ENCODE measurements at places on chromosomes 11 and 22.

DNA sequence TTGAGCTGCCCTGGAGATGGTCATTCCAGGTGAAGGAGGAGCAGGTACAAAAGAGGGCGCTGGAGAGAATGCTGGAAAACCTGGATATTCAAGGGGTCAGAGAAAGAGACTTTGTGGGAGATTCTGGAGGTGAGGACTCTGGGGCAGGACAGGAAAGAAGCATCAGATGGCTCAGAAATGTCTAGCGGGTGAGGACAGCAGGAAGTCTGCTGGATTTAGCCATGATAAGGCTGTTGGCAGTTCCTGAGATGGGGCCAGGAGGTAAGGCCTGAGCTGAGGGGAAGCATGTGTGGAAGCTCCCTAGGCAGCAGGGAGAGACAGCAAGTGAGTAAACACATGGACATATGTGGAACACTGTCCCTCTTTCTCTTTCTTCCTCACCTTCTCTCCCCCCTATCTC lies 1.5 kb downstream of the UPB1 start:
- no peak for DNase-seq

DNA sequence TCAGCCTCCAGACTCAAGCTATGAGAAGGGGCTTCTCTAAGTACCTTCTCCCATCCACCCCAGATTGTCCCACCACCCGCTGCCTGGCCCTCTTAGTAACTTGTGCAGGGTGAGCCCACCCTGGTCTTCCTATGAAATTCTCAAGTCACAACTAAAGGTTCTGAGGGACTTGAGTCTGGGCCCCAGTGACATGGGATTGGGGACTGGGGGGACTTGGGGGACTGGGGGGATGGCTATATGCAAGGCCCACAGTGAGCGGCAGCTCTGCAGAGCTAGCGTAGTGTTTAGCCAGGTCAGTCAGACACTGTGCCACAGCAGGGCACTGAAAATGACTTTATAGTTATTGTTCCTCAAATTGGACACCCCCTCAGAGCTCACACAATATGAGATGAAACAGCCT lies 622.3 kb upstream of the CADM1 start:
- DNase-seq = no peak

DNA sequence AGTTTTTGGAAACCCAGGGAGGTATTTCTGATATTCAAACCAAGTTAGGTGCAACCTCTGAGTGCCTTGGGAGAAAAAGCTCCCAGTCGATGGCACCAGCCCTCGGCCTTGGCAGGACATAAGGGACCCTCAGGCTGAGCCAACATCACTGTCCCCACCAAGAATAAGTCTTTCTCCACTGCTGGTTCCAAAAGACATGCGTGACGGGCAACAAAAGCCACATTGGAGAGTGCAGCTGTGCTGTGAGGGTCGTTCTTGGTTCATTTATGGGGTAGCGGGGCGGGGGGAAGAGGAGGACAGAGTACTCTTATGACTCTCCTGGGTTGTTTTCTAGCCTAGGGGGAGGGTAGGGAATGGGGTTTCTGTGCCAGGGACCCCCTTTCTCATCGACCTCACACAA lies 11.2 kb upstream of the TPCN2 start:
- no peak for DNase-seq

- DNase-seq = no peak
These were observed 8.9 kb upstream of the PELI3 start for GRCh38 chr11:66457826-66458225.

DNA sequence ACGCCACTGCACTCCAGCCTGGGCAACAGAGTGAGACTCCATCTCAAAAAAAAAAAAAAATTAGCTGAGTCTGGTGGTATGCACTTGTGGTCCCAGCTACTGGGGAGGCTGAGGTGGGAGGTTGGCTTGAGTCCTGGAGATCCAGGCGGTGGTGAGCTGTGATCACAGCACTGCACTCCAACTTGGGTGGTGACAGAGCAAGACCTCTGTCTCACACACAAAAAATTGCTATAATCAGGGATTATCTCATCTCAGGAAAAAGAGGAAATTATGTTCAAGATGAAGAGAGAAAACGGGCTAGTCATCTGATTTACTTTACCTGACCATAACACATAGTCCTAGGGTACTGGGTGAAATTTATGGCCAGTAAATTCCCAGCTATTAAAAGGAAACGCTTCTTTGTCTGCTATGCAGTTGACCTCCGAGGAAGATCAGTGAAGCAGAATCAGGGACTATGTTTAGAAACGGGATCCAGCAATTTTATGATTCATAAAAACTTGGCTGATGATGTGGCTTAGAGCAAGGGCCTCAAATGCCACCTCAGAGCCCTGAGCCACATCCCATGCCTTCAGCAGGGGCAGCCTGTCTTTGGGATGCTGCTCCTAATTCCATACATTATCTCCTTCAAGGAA lies 386.2 kb downstream of the NTM start:
- DNase-seq = no peak

GRCh38 chr11:128897826-128898225 lies 6.7 kb downstream of the KCNJ5 start:
- DNase-seq = no peak

- DNase-seq = no peak
These were observed 13.4 kb upstream of the CAT start for GRCh38 chr11:34425360-34425759.

DNA sequence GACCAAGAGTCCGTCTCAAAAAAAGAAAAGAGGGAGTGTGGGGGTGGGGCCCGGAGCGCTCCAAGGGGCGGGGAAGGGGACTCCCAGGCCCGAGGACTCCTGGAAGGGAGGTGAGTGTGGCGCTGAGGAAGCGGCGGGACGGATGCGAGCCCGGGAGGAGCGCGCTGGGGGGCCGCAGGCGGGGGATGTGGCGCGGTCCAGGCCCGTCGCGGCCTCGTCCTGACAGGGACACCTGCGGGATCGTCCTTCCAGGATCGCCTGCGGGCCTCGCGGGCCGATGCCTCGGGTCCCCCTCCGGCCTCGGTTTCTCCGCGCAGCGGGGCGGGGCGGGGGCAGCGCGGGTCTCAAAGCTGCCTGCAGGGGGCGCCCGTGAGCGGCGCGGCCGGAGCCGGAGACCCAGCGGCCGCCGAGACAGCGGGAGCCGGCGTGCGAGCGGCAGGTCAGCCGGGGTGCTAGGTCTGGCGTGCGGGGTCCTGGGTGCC lies 3.8 kb upstream of the ADORA2A start:
- peak; percentile 57 for DNase-seq

DNA sequence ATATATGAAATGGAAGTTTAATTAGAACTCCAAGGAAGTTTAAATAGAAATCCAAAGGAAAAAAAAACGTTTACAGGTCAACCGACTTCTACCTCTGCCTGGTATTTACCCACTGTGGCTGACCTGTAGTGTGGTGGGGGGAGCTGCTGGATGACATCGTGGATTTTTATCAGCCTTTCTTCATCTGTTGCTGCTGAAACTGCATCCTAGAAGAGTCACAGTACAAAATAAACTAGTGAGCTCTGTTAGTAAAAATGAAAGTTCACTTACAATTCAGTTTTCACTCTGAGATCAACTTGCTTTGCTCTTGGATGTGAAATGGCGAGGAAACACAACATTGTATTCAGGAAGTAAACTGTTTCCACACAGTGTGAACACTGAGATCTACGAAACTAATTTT lies 43.2 kb upstream of the TP53AIP1 start:
- no peak for DNase-seq

DNA sequence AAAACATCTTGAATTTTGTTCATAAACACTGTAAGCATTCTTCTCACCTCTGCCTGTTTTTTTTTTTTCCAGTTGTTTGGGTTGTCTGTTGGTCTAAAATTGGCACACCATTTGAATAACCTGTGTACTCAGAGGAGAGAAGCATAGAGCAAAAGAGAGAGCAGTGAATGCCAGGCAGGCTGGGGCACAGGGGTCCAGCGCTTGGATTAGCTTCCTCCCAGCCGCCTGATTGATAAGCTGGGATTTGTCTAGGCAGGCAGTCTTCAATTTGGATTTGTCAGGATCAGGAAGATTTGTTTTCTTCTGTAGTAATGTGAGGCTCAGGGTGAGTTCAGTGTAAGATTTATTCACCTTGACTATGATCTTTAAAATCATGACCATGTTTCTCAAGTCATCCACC lies 59.0 kb downstream of the ARL14EP start:
- DNase-seq = no peak

DNA sequence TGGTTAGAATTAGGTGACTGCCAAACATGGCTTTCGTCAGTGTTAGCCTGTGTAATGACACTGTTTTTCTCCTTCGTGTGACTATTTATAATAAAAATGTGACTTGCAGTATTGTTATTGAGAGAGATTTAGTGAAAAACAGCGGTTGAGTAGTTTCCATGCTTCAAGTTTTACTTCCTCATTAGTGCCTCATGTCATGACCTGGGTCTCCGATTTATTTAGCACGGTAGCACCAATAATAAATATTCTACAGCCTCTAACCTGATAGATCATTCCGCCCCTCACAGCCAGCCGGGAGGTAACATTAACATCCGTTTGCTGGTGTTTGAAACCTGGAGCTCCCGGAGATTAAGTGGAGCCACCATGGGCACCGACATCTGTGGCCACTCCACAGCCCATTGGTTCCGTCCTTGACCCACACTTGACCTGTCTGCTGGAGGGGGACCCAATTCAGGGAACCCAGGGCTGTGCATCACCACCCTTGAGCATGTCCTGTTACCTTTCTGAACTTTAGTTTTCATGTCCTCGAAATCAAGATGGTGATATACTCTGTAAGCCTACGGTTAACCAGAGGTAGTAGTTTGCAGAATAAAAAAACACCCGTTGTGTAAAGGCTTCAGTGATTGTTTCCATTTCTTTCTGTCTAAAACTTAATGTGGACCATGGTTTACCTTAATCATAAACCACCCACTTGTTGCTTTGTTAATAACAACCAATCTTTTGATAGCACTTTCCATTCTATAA lies 104.1 kb downstream of the ATXN10 start:
- DNase-seq = no peak
